ENCODE measurements at places on chromosomes 5 and 9.
A peak's percentile ranks its signal among the peaks of the same experiment; 100 is the strongest.

- DNase-seq, result no peak
Observed at GRCh38 chr5:67093279-67093678, 103.3 kb downstream of the CD180 start.

GRCh38 chr5:116525674-116526073 lies 48.9 kb downstream of the SEMA6A start:
- DNase-seq, result no peak

DNA sequence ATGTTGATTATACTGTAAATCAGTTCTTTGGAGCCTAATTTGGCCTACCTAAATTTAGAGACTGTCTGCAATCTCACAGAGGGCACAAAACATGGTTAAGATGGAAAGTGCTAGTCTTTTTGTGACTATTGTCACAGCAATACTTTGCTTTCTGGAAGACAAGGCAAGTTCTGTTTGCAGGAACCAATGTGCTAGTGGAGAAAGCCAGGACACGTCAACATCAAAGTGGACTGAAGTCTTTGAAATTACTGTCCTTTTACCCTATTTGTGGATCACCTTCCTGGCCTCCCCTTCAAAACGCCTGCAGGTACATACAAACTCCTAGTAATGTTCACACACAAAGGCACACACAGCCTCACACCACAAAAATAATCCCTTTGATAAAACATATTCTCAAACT lies 248.7 kb downstream of the MAN2A1 start:
- no peak for DNase-seq

DNA sequence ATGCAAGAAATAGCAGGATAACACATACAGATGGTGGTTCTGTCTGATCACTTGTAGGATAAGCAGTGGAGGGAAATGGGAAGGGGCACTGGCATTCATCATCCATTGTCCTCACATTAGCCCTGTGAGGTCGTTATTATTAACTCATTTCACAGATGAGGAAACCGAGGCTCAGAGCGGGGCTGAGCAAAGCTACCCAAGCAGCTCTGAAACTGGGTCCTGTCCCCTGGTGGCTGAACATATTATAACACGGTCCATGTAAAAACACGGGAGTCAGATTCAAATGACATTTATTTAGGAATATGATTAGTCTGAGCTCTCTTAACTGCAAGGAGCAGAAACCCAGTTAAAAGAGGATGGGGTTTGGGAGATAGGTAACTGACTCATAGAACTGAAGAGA lies 43.1 kb downstream of the HRH2 start:
- no peak for DNase-seq

- no peak for DNase-seq
Observed at GRCh38 chr5:158848634-158849033, 251.1 kb downstream of the EBF1 start.

DNA sequence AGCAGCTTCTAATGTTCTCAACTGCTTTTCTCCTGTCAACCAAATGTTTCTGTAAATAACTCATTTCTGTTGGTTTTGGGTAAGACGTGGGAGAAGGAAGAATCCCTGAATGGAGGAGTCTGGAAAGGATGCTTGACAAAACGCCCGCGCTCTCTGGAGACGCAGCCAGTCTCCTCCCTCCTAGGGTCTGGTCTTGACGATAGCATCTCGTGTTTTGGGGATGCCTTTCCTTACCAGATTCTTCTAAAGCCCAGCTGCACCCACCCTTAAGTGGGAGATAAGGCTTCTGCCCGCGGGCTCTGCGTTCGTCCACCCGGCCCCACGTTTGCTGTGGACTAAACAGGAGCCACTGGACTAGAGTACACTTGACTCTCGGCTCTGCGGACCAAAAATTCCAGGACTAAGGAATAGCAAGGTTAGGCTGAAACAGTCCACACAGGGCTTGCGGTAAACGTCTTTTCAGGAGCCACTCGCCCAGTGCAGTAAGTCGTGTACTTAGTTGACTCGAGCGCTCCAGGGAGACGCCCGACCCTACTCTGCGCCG lies 491 bp upstream of the CTSL start:
- no peak for DNase-seq

DNA sequence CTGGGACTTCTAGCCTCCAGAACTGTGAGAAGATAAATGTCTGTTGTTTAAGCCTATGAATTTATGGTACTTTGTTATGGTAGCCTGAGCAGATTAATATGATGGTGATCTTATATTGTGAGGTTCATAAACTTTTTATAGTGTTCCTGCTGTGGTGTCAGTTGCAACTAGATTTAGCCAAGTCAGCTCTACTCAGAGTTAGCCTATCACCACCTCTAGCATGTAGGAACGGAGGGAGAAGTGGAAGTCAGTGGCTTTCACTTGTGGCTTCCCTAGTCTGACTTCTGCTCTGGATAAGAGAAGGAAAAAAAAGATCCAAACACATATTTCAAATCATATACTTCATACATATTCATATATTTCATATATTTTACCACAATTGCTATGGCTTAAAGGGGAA lies 6.6 kb downstream of the POC5 start:
- no peak for DNase-seq

- DNase-seq, result no peak
Observed at GRCh38 chr9:79616013-79616412, 44.2 kb downstream of the TLE4 start.

GRCh38 chr5:43152946-43153345 lies 32.2 kb downstream of the ZNF131 start:
- peak; percentile 37 for DNase-seq

DNA sequence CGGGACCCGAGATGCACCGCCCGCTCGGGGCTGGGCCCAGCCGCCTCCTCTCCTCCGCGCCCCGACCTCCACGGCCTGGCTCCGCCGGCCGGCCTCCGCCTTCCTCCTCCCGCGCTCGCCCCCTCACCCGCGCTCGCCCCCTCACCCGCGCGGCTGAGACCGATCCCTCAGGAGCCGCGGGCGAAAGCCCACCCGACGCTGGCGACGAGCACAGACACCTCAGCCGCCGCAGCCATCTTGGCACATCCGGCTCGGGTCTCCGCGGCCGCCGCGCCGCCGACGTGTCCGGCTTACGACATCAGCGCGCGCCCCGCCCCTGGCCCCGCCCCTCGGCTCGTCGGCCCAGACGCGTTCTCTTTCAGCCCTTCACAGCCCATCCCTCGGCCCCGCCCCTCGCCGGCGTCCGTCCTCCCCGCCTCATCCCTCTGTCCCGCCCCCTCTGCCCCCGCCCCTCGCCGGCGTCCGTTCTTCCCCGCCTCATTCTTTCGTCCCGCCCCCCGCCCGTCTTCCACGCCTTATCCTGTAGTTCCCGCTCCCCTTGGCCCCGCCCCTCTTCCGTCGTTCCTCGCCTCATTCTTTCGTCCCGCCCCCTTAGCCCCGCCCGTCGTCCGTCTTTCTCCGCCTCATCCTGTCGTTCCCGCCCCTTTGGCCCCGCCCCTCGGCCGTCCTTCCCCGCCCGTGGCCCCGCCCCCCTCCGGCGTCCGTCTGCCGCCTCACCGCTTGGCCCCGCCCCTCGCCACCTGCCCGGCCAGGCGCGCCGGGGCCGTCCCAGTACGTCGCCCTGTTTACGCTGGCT lies at the start of gene SEC16A:
TSS of gene SEC16A (minus strand) at position 248 of the 796 bp plus-strand sequence. CDS start 5,425 bp downstream, outside the sequence.
- peak; percentile 97 for DNase-seq
